ENCODE measurements at places on chromosomes 1 and 21. TPM values are rescaled to one million over a fixed set of nuclear protein-coding genes. Genes with fewer than 3 reads are reported as not detected.

The UBASH3A gene
- 39.0 TPM for total RNA-seq

The B4GALT2 gene
- total RNA-seq: 35.3 TPM

The ISG15 gene
- 51.7 TPM for total RNA-seq

The CD247 gene
- 149 TPM for total RNA-seq

The PCBP3 gene
- 12.2 TPM for total RNA-seq

The GNG4 gene
- 1.7 TPM for total RNA-seq

The SPOCD1 gene
- 0.91 TPM for total RNA-seq

- H3K4me1 ChIP-seq: no peaks in the 10 kb centered on the region
- H3K36me3 ChIP-seq: peaks cover 67% of the 10 kb centered on the region
- no peak overlapping the region for H3K4me3 ChIP-seq
- DNase-seq: no peak
- H3K27me3 ChIP-seq: no peaks in the 10 kb centered on the region
Observed at GRCh38 chr1:223802602-223803001, 43.1 kb downstream of the TP53BP2 start.

- H3K4me3 ChIP-seq: no peak overlapping the region
- H3K27me3 ChIP-seq: peaks cover 8% of the 10 kb centered on the region
- H3K36me3 ChIP-seq: no peaks in the 10 kb centered on the region
- no peak overlapping the region for H3K27ac ChIP-seq
Observed at GRCh38 chr1:184296466-184297243, 90.2 kb upstream of the C1orf21 start.

DNA sequence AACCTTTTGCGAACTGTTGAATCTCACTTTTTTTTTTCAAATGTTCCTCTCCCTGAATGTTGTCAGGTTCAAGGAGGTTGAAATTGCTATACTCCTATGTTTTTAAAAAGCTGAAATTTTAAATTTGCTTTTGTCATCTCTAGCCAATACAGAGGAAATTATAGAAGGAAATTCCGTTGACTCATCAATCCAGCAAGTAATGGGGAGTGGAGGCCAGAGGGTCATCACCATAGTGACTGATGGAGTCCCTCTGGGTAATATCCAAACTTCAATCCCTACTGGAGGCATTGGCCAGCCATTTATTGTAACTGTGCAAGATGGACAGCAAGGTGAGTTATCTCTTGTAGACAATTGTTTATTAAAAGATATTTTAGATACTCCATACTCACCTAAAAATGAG, 36.3 kb downstream of the GABPB2 start:
- no peak for DNase-seq
- H3K27ac ChIP-seq: no peak overlapping the region
- peaks cover 4% of the 10 kb centered on the region for H3K36me3 ChIP-seq
- no peak overlapping the region for H3K4me3 ChIP-seq
- no peaks in the 10 kb centered on the region for H3K27me3 ChIP-seq

DNA sequence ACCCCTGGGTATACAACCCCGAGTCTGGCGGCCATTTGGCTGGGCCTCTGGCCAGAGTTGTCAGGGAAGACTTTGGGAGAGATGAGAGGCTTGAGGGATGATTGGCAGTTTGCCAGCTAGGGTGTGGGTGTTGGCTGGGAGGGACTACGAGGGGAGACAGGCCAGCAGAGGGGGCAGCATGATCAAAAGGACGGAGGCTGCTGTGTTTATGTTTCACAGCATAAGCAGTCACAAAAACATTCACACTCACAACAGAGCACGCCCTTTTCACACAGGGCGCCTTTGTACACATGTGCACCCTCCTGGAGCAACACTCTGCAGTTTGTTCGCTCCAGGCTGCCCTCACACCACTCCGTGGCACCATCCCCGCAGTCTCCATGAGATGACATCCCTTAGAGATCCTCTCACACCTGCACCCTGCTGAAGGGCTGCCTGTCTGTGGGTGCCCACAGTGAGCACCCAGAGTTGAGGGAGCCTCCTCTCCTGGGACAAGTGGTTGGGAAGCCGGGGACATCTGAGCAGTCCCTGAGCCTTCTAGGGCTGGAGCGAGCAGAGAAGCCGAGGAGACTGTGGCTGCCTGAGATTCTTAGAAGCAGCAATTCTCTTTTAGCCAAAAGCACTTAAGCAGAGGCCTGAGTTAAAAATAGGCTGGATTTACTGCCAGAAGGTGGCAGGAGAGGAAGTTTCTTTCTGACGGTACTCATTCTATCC, 15.4 kb downstream of the EFNA3 start:
- no peaks in the 10 kb centered on the region for H3K36me3 ChIP-seq
- H3K4me3 ChIP-seq: no peak overlapping the region
- H3K27ac ChIP-seq: no peak overlapping the region
- peaks cover 6% of the 10 kb centered on the region for H3K4me1 ChIP-seq

GRCh38 chr1:215704089-215704860, 137.2 kb downstream of the KCTD3 start:
- no peak overlapping the region for H3K4me3 ChIP-seq
- no peak overlapping the region for H3K27ac ChIP-seq
- no peaks in the 10 kb centered on the region for H3K4me1 ChIP-seq
- H3K27me3 ChIP-seq: peaks cover 5% of the 10 kb centered on the region
- no peak for DNase-seq
- no peaks in the 10 kb centered on the region for H3K36me3 ChIP-seq

DNA sequence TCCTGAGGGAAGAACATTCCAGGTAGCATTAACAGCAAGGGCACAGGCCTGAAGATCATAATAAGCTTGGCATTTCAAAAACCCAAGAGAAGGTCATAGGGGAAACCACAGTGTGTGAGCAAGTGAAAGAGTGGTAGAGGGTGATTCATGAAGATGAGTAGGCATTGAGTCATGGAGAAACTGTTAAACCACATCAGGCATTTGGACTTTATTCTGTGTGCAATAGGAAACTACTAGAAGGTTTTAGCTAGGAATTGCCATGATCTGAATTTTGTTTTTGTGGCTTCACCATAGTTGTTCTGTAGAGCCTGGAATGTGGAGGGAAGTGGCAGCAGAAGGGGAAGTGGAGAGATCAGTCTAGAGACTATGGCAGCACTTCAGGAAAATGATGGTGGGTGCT, 359.0 kb upstream of the PTBP2 start:
- H3K36me3 ChIP-seq: no peaks in the 10 kb centered on the region
- DNase-seq: peak; percentile 13
- no peak overlapping the region for H3K4me3 ChIP-seq
- H3K27ac ChIP-seq: no peak overlapping the region
- H3K27me3 ChIP-seq: no peaks in the 10 kb centered on the region

- no peak overlapping the region for H3K4me3 ChIP-seq
- H3K4me1 ChIP-seq: no peaks in the 10 kb centered on the region
Observed at GRCh38 chr1:117598489-117598888, 7.4 kb upstream of the TENT5C start.

All from activated CD4-positive, alpha-beta T cell treated with anti-CD3 and anti-CD28 coated beads for 36 hours (primary cell).